ENCODE measurements at places on chromosomes 12 and 14. TPM values are rescaled to one million over a fixed set of nuclear protein-coding genes. Genes with fewer than 3 reads are reported as not detected.

DNA sequence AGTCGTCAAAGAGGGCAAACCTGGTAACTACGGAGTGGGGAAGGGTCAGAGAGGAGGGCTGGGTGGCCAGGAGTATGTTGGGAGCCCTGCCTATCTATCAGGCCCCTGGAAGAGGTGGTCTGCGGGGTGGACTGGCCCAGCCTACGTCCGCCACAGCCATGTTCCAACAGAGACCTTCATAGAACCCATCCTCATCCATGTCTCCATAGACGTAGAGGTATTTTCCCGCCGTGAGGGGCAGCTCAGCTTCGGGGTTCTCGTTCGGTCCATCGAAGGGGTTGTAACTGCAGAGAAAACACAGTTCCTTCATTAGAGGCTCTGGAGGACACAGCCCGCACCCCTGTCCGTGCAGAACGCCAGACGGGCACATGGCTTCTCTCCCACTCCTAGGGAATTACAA lies 107.3 kb downstream of the PIWIL1 start:
- H3K4me3 ChIP-seq = no peak overlapping the region
- H3K27ac ChIP-seq = no peak overlapping the region
- no peaks in the 10 kb centered on the region for H3K4me1 ChIP-seq
- H3K27me3 ChIP-seq = no peaks in the 10 kb centered on the region
- DNase-seq = no peak
- no peaks in the 10 kb centered on the region for H3K36me3 ChIP-seq

DNA sequence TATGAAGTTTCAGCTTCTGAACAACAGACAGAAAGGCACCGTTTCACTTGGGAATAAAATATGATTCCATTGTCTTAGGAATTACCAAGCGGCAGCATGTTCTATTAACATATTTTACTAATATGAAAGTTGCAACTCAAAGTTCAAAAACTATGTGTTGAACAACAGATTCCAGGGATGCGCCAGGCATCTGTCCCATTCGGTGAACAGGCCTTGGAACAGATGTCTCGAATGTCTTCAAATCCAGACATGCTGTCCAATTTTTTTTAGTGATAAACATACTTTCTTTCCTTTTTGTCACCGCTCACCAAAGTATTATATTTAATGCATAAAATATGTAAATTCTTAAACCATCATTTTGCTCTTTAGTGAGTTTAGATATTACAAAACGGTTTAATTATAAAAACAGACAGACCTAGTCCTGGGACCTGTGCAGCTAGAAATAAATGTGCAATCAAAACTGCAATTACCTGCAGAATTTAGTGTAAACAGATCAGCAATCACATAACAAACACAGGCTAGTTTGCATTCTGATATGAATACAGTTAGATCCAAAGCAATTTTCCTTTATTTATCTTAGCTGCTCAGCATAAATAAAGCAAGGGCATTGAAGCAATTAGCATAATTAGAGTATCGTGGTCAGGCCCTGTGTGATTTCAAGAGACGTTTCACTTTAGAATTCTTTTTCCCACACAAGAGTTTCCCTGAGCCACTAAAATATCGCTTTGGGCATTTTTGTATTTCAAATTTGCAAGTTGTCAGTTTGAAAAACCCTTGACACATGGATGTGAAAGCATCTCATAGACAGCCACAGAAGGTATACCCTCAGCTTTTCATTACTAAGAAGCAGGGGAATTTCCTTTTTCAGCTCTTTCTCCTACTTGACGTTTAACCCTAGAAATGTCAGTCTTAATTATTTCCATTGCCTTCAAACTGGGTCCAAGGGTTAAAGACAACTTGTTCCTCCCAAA lies 420.8 kb downstream of the EGLN3 start:
- no peaks in the 10 kb centered on the region for H3K36me3 ChIP-seq
- no peak overlapping the region for H3K4me3 ChIP-seq
- H3K27me3 ChIP-seq = peaks cover 3% of the 10 kb centered on the region
- no peak overlapping the region for H3K27ac ChIP-seq

DNA sequence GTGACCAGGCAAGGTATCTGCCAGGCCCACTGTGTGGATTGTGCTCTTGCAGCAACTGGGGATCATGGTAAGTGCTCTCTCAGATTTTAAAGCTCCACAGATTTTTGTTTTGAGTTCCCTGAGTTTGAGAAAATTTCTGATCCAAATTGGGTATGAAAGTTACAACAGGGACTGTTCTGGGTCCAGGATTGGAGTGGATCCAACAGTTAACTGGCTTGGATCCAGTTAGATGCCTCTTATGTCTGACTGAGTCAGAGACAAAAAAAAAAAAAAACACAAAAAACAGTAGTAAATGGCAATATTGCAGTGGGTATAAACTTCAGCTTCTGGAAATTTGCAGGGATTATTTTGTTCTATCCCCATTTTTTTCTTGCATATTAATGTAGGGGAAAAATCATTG lies 598.8 kb downstream of the C12orf50 start:
- no peaks in the 10 kb centered on the region for H3K36me3 ChIP-seq
- H3K27ac ChIP-seq = no peak overlapping the region

DNA sequence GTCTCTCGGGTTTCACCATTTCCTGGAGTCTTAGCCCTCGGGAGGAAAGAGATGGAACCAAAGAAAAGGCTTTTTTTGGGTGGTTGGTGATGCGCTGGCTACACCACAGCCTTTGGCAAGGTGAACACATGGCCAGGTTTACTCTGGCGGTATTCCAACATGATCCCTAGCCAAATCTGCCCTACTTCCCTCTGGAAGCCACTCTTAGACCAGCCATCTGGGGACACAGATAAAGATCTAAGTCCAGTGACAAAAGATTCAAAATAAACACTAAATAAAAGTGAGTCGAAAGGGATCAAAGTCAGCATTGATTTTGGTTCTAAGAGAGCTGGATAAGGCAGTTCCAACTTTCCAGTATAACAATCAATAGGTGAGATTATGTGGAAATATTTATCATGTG lies 694.5 kb downstream of the VRK1 start:
- H3K27me3 ChIP-seq = peaks cover 4% of the 10 kb centered on the region
- H3K36me3 ChIP-seq = no peaks in the 10 kb centered on the region
- no peak for DNase-seq
- H3K27ac ChIP-seq = no peak overlapping the region
- no peak overlapping the region for H3K4me3 ChIP-seq

DNA sequence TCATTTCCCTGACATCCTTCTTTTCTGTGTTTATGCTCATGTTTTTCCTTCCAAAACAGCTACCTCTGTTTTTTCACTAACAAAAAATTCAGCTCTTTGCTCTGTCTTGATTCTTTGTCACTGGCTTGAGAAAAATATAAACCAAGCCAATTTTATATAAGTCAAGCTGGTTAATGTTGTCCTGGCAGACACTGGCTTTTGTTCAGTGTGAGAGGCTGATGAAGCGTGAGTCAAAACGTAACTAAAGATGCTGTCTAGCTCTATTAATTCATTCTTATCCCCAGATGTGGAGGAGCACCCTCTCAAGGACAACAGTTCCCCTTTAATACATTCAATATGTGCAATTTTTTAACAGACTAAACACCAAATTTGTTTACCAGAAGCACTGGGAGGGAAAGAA lies 15.8 kb downstream of the TSPAN8 start:
- H3K27me3 ChIP-seq = peaks cover 2% of the 10 kb centered on the region
- H3K4me3 ChIP-seq = no peak overlapping the region
- DNase-seq = no peak
- H3K36me3 ChIP-seq = no peaks in the 10 kb centered on the region

DNA sequence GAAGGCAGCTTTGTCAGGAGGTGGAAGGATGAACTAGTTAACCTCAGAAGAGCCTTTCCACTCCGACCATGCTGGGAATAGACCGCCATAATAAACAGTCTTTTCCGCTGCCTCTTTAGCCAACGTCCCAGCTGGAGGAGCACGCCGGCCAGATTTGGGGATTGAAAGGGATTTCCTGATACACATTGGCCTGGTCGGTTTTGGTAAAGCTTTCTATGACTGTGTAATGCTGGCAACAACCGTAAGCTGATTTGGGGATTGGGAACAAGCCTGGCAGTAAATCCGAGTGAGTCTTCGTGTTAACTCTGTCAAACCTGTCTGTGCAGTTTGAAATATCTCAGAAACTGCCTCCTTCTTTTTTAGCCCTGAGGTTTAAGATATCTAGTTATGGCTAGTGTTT lies 87.0 kb downstream of the DAD1 start:
- H3K27ac ChIP-seq = peak overlapping the region; percentile 99
- no peak for DNase-seq
- peaks cover 78% of the 10 kb centered on the region for H3K4me1 ChIP-seq
- H3K27me3 ChIP-seq = no peaks in the 10 kb centered on the region

Gene DNAI7
- total RNA-seq = 0.23 TPM

GRCh38 chr14:67059596-67059995 lies 129.6 kb upstream of the GARIN2 start:
- peaks cover 10% of the 10 kb centered on the region for H3K36me3 ChIP-seq
- H3K27ac ChIP-seq = no peak overlapping the region
- DNase-seq = no peak
- H3K27me3 ChIP-seq = no peaks in the 10 kb centered on the region
- no peaks in the 10 kb centered on the region for H3K4me1 ChIP-seq

- H3K27ac ChIP-seq = no peak overlapping the region
- H3K4me3 ChIP-seq = no peak overlapping the region
- H3K36me3 ChIP-seq = no peaks in the 10 kb centered on the region
These were observed 18.0 kb downstream of the SLC7A7 start for GRCh38 chr14:22797017-22797917.

DNA sequence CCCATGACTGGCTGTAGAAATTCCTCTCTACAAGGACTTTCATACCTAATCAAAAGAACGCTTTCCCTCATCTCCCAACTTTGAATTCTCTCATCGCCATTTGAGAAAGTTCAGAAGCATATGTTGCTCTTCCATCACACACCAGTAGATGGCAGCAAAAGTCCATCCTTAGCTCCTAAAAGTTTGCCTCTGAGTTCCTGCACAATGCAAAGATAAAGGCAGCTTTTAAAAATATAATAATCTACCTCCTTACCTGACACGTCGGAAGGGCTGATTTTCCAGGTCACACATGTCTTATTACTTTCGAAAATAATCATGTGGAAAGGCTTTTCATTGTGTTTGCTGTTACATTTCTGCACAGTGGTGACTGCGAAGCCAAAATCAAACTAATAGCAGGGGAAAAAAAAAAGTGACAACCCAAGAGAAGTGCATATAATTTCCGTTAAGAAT lies 456.7 kb upstream of the SEL1L start:
- H3K4me1 ChIP-seq = no peaks in the 10 kb centered on the region
- no peak overlapping the region for H3K27ac ChIP-seq
- no peaks in the 10 kb centered on the region for H3K36me3 ChIP-seq
- H3K4me3 ChIP-seq = no peak overlapping the region

GRCh38 chr12:45407981-45408728 lies 192.3 kb downstream of the ANO6 start:
- peaks cover 7% of the 10 kb centered on the region for H3K4me1 ChIP-seq
- no peak overlapping the region for H3K4me3 ChIP-seq
- no peaks in the 10 kb centered on the region for H3K27me3 ChIP-seq
- H3K36me3 ChIP-seq = peaks cover 28% of the 10 kb centered on the region
- no peak overlapping the region for H3K27ac ChIP-seq

Gene IAPP
- total RNA-seq = not detected

DNA sequence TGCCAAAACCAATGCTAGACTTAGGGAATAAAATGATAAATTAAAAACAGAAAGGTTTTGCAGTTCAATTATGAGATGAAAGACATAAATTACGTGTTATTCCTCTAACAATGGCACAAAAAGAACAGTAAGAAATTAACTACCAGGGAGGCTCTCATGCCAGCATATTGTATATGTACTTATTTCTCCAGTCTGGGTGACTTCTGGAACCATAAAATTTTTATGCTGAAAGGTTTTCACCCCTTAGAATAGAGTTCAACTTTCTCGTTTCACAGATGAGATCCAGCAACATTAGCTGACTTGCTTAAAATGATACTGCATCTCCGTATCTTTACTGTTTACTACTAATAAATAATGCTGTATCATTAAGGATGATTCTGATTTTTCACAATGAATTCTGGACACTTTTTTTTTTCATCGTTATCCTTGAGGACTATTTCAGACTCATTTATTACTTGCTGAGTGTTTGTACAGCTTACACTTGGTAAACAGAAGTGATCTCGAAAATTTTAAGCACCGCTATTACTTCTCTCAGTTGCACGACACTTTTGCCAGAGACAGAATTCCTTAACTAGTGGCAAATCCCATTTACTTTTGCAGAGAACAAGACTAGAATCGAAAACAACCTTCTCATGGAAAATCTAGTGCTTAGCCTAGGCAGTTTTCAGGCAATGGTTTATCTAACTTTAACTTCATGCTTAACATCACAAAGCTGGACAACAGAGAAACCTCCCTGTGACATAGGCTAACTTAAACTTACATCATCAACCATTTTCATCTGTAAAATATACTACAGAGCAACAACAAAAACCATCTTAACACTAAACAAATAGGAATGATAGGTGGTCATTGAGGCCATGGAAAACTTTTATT lies 2.7 kb downstream of the RSRC2 start:
- H3K27me3 ChIP-seq = no peaks in the 10 kb centered on the region
- H3K4me1 ChIP-seq = peaks cover 57% of the 10 kb centered on the region
- peak overlapping the region; percentile 94 for H3K4me3 ChIP-seq
- peaks cover 43% of the 10 kb centered on the region for H3K36me3 ChIP-seq
- peak overlapping the region; percentile 35 for H3K27ac ChIP-seq
- DNase-seq = no peak

DNA sequence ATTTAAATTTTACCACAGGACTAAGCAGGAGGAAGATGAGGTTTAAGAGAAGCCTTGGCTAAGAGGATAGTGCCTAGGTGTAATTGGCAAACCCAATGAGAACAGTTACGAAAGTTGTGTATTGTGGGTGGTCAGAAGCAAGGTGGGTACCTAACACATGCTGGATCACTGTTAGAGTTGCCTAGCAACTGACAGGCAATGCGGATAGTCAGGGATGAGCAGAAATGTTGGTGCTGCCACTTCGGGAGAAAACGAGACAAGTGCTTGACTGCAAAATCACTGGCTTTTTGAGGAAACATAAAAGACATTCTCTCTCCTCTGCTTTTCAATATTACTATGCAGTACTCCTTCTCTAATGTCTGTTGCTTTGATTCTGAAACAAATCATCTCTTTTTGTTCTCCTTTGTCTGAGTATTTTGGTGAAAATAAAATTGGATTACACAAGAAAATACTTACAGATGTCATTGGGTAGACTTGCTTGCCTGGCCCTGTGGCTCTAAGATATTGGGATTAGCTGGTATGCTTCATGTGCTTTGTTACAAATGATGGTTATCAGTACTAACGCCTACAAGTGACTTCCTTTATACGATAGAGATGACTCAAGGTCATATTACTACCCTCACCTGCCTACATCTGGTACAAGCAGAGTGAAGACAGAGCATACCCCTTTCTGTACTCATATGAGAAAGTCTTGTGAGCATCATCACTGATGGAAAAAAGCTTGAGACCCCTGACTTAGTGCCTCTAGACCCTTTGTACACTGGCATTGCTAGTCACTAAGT lies 48.0 kb downstream of the TDP1 start:
- peak overlapping the region; percentile 28 for H3K27ac ChIP-seq
- peaks cover 40% of the 10 kb centered on the region for H3K36me3 ChIP-seq

Gene ISM2
- total RNA-seq = not detected

DNA sequence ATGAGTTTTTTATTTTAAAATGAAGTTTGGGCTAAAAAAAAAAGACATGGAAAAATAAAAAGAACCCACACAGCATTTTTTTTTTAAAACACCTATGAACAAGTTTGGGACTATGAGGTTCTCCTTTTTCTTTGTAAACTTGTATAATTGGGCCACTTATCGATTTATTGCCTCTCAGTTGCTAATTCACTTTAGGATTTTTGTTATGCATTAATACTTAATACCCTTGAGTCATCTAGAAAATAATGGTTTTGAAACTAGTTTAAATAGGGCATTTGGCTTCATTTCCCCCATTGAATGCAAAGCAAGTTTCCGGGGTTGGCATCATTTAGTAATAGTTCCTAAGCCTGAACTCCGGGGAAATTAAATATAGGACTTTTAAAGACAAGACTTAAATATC lies 312.8 kb upstream of the RGS6 start:
- no peak overlapping the region for H3K27ac ChIP-seq
- DNase-seq = no peak
- no peak overlapping the region for H3K4me3 ChIP-seq
